ENCODE measurements at places on chromosomes 5 and 9.

DNA sequence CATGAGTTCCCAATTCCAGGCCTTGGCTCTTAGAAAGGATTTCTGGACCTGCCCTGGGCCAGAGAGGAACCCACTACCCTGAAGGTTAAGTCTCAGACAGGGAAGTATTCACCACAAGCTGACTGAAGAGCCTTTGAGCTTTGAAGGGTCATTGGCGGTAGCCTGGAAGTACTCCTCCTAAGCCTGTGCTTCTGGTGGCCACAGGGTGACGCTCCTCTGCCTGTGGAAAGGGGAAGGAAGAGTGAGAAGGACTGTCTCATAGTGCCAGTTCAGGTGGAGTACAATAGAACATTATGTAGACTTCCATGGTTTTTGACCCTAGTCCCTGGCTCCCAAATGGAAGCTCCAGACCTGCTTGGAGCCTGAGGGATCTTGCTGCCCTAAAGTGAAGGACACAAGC, 1233.2 kb upstream of the CDH6 start:
- DNase-seq: no peak

GRCh38 chr9:28163619-28164018, 590.3 kb upstream of the C9orf72 start:
- no peak for DNase-seq

GRCh38 chr5:137207023-137207760, 291.9 kb downstream of the SPOCK1 start:
- no peak for DNase-seq

GRCh38 chr5:116583085-116583861, 8.7 kb upstream of the SEMA6A start:
- DNase-seq: no peak

- no peak for DNase-seq
These were observed 2.3 kb downstream of the DPYSL3 start for GRCh38 chr5:147507480-147508126.

DNA sequence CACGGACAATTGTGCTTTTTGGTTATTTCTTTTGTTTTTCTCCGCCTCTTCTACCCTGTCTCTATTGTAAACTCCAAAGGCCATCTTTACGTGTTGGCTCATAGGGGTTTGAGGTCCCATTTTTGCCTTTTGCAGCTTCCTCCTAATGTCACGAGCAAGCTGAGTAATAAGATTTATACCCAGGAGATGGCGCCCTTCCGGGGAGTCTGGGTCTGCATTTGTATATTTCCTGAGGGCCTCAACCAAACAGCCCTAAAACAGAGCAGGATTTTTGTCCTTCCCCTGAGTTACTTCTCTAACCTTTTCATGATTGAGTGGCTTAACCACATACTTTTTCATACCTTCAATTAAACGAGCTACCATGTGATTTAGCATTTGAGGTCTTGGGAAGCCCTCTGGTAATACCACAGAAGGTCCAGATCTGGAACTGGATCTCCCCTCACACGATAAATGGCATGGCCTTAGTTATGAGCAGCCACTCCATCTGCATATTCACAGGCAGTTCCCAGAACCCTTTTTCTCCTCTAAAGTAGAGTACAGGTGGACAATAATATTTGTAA, 11.2 kb upstream of the CFAP95 start:
- DNase-seq: no peak

DNA sequence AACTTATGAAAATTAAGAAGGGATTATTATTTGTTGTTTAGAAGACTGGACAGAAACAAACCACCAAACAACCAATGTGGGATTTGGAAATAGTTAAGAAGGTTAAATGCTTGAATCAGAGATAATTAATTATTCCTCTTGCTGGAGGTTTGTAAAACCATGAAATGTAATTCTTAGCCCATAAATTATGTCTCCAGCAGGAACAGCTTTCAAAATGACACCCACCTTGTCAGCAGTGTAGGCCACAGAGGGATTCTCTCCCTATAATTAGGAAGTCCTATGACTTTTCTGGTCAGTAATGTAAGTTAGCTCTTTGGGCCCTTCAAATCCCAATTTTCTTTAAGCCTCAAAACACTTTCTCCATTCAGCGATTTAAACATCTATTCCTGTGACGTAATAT, 63.3 kb downstream of the DRD1 start:
- DNase-seq: no peak

DNA sequence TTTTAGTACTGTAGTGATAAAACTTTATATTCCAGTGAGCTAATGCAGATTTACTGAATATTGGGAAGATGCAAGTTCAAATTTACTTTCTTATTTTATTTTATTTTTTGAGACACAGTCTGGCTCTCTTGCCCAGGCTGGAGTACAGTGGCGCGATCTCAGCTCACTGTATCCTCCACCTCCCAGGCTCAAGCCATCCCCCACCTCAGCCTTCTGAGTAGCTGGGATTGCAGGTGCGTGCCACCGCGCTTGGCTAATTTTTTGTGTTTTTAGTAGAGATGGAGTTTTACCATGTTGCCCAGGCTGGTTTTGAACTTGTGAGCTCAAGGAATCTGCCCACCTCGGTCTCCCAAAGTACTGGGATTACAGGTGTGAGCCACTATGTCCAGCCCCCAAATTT, 9.9 kb downstream of the PHAX start:
- no peak for DNase-seq

DNA sequence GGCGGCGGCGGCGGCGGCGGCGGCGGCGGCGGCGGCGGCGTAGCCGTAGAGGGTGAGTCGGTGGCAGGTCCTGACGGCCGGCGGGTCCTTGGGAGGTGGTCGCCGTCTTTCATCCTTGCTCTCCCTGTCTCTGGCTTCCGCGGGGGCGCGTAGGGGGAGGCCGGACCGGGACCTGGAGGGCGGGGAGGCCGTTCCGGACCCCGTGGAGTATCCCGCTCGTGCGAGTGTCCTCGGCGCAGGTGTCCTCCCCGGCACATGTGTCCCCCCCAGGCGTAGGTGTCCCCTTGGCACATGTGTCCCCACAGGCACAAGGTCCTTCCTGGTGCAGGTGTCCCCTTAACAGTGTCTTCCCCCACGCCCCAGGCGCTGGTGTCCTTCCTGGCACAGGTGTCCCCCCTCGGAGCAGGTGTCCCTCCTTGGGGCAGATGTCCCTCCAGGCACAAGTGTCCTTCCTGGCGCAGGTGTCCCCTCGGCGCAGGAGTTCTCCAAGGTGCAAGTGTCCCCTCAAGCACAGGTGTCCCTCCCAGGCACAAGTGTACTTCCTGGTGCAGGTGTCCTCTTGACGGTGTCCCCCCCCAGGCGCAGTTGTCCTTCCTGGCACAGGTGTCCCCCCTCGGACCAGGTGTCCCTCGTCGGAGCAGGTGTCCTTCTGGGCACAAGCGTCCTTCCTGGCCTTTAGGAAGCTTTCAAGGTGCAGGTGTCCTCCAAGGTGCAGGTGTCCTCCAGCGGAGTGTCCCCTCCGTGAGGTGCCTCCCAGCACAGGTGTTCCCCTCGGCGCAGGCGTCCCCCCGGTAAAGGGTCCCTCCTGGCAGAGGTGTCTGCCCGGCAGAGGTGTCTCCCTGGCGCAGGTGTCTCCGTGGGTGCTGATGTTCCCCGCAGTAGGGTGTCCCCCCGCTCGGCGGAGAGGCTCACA, 519 bp downstream of the EXOC3 start:
- DNase-seq: no peak

DNA sequence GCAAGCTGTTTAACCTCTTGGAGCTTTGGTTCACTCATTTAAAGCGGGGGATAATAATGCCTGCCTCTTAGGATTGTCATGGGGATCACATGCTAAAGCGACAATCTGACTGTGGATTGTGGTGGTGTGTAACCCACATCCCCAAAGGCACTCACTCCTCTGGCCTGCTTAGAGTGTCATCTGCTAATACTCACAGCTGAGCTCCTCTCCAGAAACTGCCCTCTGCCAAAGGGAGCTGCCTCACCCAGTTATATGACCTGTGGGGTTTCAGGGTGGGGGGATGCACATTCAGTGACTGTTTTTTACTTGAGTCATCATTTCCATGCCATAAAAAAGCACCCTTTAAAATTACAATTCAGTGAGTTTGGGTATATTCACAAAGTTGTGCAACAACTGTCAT, 110.0 kb upstream of the SPOCK1 start:
- DNase-seq: no peak

Measured in ecto neural progenitor cell (in vitro differentiated cells).